ENCODE measurements at places on chromosomes 3 and 15.
A peak's percentile ranks its signal among the peaks of the same experiment; 100 is the strongest.

GRCh38 chr3:41477399-41478014 lies 278.2 kb downstream of the CTNNB1 start:
- DNase-seq, result no peak

GRCh38 chr15:45829336-45830153 lies 194.7 kb downstream of the SQOR start:
- DNase-seq, result no peak

GRCh38 chr3:53255775-53256703 lies at the start of gene TKT:
Gene TKT (minus strand): TSS chr3:53256022. CDS start chr3:53255942, 80 bp downstream.
- peak; percentile 93 for DNase-seq

DNA sequence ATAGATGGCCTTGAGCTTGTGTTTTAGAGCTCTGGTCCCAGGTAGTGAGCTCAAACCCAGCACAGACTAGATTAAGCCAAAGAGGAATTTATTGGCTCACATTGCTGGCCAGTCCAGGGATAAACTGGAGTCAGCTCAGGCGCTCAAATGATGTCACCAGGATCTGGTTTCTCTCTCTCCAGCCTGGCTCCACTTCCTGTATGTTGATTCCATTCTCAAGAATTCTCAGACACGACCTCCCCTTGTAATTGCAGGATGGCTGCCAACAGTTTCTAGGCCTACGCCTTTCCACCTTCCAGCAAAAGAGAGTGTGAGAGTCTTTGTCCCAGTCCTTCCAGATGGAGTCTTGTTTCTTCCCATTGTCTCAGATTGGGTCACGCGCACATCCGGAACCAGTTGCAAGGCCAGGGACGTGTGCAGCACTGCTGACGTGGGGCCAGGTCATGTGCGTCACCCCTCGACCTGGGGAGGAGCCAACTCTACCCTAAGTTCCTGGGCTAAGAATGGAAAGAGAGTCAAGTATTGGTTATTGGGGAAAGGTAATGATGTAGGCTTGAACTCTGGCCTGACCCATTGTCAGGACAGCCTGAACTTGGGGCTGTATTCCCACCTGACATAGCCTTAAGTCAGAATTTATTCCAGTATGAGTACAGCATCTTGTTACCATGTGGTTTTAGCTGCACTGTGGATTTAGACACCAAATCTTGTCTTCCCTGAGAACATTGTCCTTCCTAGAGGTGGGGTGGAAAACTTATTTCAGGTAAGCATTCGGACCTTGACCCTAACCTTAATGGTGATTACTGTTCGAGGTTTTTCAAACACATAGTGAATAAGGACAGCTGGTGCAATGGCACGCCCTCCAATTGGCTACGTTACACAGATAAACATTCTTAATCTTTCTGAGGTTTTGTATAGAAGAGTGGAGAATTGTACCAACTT lies 31.6 kb downstream of the CACNA1D start:
- DNase-seq, result peak; percentile 33

DNA sequence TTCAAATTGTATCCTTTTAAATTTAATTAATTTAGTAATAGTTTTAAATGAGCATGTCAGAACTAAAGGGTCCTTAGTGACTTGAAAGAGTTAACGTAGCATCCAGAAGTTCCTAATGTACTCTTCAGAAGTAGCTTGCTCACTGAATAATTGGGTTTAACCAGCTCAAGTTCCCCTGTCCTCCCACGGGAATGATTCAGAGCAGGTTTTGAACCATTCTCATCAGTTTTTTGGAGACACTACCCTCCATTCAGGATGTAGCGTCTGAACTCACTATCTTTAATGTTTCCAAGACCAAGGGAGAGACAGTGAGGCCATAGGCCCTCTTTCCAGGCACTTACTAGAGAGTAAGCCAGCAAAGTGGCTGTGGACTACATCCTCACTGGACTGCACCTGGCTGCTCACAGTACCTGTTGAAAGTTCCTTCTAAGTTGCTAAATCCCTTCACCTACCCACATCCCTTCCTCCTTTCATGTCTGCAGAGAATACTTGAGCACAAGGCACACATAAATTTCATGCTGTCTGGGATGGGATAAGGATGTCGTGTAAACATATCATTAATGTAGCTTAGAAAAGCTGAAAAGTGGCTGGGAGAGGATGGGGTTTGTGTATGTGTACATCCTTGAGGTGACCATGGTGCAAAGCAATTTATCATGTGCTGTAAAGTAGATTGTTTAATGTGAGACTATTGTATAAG lies 146.3 kb downstream of the PLCL2 start:
- no peak for DNase-seq

DNA sequence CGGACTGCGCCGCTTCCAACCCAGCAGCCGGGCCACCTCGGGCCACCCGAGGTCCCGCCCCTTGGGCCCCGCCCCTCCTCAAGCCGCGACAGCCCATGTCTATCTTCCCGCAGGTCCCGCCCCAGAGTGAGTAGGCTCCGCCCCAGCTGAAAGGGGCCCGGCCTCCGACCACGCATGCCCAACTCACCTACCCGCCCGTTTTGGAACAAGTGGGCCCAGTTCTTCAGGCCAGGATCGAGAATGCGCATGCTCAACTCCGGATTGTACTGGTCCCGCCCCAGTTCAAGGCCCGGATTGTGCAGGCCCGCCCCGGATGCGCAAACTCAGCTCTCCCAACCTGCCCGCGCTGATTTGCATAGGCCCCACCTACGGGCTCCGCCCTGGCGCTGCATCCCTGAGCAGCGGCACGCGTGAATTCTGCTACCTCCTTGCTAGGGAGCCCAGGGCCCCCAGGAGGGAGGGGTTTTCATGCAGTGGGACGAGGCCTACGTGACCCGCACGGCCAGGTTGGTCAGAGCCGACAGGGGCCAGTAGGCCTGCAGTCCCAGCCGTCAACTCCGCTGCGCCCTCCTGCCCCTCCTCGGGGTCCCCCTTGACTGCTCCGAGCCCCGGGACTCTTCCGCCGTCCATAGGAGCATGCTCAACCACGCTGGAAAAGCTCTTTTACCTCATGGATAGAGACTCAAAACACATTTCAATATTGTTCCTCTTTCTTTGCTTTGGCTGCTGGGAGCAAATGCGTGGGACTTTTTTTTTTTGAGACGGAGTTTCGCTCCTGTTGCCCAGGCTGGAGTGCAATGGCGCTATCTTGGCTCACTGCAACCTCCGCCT lies at the start of gene PFKFB4:
Gene PFKFB4 (minus strand): TSS at position 8 of the 831 bp plus-strand sequence. CDS start 26 bp downstream, outside the sequence.
- peak; percentile 99 for DNase-seq

DNA sequence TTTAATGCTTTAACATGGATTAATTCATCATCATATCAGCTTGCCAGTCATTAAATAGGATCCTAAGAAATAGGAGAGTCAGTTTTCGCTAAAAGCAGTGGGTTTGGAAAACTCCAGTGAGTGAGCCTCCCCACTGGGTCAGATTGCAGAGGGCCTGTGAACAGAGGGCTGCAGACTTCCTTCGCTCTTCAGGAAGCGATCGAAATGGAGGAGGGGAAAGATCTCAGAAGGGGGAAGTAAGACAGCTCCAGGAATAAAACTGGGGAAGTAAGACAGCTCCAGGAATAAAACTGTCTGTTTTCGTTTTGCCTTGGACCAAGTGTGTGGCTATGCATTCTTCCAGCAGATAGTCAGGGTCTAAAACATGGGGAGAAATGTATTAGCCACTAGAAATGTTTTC lies 124.8 kb upstream of the C15orf61 start:
- no peak for DNase-seq

DNA sequence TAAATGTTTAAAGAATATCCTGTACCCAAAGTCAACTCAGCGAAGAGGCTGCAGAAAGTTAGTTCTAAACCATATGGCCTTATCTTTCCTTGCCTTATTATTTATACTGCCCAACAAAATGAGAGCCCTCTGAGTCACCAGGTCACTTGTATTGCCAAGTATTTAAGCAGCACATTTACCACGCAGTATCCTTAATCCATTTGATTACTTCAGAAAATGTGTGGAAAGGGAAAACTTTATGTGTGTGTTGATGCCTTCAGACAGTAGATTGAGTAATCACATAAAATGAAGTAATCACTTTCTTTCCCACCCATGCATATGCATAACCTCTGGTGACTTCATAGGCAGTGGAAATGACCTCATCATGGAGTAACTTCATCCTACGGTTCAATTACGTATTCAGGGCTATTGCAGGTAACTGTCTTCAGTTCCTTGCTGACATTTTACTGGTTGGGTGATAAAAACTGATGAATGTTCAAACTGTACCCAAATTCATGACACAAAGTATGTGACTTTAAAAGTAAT lies 7.5 kb upstream of the CADPS start:
- DNase-seq, result peak; percentile 11

GRCh38 chr3:133843634-133844033 lies 38.0 kb downstream of the SRPRB start:
- DNase-seq, result peak; percentile 17

DNA sequence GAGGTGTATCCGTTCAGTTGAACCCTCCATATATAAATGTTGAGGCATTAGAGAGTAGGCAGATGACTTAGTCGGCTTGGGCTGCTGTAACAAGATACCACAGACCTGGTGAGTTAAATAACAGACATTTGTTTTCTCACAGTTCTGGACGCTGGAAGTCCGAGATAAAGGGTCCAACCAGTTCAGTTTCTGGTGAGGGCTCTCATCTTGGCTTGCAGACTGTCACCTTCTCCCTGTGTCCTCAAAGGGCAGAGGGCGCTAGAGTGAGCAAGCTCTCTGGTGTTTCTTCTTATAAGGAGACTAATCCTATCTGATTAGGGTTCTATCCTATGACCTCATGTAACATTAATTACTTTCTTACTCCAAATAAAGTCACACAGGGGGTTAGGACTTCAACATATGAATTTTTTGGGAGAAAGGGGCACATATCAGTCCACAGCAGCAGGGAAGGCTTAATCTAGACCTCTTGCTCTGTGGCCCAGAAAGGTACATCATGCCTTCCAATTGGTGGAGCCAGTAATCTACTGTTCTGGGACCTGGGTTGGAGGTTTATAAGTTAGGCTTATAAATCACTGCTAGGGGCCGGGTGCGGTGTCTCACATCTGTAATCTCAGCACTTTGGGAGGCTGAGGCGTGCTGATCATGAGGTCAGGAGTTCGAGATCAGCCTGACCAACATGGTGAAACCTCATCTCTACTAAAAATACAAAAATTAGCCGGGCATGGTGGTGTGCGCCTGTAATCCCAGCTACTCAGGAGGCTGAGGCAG lies 26.3 kb upstream of the SLC28A2 start:
- DNase-seq, result no peak

- peak; percentile 62 for DNase-seq
Observed at GRCh38 chr15:57522148-57522547, 69.6 kb upstream of the MYZAP start.

DNA sequence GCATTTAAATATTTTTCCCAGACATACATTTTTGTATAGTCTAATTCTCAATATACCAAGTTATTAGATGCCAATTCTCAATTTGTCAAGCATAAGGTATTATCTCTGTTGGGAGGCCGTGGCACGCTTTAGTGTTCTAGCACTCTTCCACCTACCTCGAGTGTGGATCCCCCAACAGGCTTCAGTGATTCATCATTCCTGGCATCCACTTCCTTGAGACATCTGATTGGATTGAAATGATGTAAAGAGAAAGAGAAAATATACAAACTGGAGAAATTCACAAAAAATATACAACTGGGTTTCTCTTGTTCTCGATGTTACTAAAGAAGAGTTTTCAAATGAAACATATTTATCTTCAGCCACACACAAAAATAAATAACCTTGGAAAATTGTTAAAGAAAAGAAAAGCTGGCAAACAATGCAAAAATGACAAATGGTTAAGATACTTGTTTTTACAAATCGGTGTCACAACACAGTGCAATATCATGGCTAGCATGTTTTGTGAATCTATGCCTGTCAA lies 218.0 kb upstream of the CDIN1 start:
- DNase-seq, result peak; percentile 58

GRCh38 chr3:16428612-16429011 lies 84.9 kb downstream of the RFTN1 start:
- no peak for DNase-seq

DNA sequence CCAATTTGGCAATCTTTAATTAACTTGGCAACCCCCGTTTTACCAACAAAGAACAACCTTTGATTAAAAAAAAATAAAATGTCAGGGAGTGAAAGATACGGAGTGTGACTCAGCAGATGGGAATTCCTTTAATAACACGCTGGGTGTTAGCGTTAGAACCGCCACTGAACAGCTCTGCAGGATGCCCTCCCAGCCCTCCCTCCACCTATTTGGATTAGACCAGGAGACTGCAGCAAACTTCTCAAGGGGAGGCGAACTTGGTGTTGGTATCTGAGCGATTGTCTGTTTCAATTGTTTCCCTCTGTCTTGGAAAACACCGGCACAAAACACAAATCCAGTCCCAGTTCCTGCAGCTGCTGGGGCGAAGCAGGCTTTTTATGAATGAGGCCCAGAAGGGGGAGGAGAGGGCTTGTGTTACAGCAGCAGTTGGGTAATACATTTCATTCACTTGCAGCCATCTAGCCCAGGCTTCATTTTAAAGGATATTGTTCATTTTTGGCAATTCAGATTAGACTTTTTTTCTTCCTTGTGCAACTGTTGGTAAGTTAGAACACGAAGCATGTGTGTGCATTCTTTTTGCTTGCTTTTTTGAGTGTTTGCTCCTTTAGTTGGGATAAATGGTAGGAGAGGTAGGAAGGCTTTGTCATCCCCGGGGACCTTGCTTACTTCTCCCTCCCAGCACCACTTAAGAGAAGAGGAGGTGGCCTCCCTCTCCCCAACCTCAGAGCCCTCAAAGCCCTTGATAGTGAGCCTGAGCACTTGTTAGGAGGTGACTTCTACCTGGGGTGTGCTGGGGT lies 152.3 kb downstream of the IGF1R start:
- DNase-seq, result peak; percentile 94

DNA sequence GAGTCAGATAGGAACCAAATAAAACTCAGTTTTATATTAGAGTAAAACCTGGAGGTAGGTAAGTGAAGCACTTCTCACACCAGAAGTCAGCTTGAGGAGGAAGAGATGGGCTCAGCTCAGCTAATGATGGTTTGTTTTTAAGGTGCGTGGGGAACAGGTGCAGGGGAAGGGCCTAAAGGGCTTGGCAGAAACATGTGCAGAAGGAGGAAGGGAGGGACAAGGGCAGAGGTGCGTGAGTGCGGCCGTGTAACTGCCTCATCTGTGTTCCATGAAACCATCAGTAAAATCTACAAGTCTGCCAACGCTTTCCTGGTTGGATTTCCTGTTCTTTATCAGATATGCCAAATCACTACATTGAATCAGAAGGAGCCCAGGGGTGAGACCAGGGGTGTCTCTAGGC lies 19.9 kb downstream of the FYCO1 start:
- DNase-seq, result no peak

DNA sequence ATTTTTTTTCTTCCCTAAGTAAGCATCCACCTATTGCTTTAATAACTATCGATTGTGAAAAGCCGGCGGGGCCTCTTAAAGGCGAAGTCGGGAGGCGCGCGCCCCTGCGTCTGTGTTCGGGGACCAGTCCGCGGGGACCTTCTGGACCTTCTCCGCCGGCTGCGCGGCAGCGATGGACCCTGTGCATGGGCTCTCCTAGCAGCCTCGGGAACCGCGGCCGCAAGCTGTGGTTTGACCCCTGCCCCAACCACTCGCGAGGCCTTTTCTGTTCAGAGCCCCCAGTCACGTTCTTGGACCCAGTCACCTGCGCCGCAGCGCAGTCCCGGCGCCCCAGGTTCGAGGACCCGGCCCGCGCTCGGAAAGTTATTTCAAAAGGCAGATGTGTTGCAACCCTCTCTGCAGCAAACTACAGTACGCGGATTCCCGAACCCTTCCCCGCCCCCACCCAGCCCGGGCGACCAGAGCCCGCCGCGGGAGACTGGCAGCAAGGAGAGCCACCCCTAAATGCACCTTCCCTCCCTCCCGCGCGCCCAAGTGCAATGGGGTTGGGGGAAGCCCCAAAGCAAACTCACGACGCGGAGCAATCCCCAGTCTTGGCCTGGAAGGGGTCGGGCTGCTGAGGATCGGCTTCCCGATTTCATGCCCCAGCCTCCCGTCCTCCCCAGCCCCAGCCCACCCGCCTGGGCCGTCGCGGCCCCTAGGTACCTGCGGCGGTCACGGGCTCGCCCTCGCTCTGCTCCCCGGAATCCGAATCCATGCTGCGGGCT lies 684 bp downstream of the TNFAIP8L3 start:
- DNase-seq, result peak; percentile 35
